Effector memory CD4-positive, alpha-beta T cell (primary cell): ENCODE measurements at places on chromosomes 3 and 15.

GRCh38 chr3:8760091-8760490, 9.3 kb downstream of the OXTR start:
- no peak for DNase-seq

DNA sequence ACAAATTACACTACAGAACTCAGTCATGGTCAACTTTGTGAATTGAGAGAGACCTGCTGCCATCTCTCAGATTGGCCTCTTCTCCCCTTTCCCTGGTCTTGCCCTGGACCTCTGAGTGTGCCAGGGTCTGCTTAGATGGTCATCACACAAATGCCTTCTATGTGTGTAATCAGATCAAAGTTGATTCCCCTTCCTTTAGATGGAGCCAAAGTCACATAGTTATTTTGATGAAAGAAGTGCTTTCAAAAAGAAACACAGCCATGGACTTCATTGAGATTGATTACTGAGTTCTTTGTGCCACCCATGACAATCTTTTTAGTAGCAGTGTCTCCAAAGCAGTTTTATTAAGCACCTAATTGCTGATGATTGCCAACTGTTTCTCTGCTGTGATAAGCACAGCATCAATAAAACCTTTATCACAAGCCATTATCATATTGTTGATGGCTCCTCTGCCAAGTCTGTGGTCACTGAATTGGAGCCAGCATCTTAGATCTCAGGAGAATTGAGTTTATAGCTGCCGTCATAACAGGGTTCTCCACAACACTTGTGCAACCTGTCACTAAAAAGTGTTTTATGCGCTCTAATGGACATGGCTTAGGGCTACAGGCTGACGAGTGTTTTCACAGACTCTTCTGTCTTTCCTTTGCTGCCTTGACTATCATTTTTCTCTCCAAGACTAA, 149.7 kb upstream of the NUDT16 start:
- DNase-seq = no peak

DNA sequence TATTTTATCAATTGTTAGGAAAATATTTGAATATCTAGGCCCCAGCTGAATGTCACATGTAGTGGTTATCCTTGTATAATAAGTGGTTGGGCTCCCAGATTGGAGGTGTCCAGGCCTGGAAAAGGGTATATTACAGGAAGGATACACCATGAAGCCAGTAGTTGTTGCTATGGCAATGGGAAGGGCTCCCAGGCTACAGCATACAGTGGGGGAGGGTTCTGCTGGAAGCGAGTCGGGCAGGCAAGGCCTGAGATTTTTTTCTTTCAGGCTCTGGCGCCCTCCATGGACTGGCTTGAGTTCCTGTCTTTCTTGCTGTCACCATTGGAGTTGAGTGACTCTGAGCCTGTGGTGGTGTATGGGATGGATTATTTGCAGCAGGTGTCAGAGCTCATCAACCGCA, 8.9 kb downstream of the ECE2 start:
- no peak for DNase-seq

DNA sequence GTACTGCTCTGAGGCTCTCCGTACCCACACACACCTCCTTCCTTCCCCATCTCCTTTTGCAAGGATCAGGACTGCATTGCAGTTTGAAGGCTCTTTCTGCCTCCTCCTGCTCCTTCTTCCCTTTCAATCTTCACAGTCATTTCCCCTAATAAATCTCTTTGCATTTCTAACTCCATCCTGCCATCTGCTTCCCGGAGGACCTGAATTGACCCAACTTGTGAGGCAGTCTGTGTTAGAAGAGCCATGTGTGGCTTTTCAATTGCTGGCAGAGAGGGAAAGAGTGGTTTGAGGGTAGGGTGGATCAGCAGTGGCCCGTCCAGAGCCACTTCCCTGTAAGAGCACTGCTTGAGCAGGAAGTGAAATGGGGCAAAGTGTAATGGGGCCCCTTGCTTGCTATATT, 35.8 kb downstream of the ANAPC13 start:
- no peak for DNase-seq

- DNase-seq = no peak
Measured at GRCh38 chr3:80157546-80157945, 389.7 kb upstream of the ROBO1 start.
